ENCODE measurements at places on chromosomes 5 and 9. TPM values are rescaled to one million over a fixed set of nuclear protein-coding genes. Genes with fewer than 3 reads are reported as not detected.

Gene PCDHB10
- 0.54 TPM for total RNA-seq

Gene CMBL
- 17.3 TPM for total RNA-seq

Gene TTC33
- 18.4 TPM for total RNA-seq

Gene GFI1B
- total RNA-seq, result not detected

Gene SPINK4
- 256 TPM for total RNA-seq

GRCh38 chr5:6048746-6049145 is 329.6 kb downstream of the MED10 start:
- no peaks in the 10 kb centered on the region for H3K27me3 ChIP-seq
- no peaks in the 10 kb centered on the region for H3K4me1 ChIP-seq
- H3K36me3 ChIP-seq, result no peaks in the 10 kb centered on the region
- no peak overlapping the region for H3K27ac ChIP-seq

DNA sequence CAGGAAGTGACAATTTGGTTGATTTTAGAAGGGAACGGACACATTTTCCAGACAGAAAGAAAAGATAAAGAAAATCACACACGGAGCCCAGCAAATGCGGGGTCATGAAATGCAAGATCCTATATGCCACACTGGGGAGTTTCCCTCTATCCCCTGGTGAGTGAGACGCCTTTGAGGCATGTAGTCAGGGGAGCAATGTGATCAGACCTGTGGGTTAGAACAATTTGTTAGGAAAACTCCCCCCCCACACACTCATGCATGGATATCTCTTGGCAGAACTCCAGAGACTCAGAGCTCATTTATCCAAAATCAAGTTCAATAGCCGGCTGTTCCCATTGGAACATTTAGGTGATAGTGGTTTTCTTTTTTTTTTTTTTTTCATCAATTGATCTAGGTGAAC is 71.7 kb upstream of the TRIO start:
- H3K27me3 ChIP-seq, result no peaks in the 10 kb centered on the region
- H3K36me3 ChIP-seq, result no peaks in the 10 kb centered on the region
- H3K4me3 ChIP-seq, result no peak overlapping the region
- DNase-seq, result no peak
- H3K4me1 ChIP-seq, result no peaks in the 10 kb centered on the region

DNA sequence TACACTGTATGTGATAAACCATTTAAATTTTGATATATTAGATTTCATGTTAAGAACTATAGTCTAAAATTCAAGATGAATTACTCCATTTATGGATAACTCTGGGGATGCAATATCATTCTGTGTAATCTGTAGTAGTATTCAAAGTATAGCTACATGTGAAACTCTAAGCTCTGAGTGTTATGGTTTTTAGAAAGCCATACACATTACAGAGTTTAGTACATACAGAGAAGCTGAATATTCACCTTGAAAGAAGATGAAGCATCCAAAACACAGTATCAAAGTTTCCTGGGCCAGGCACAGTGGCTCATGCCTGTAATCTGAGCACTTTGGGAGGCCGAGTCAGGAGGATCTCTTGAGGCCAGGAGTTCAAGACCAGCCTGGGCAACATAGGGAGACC is 25.0 kb downstream of the ABHD17B start:
- no peaks in the 10 kb centered on the region for H3K27me3 ChIP-seq
- H3K36me3 ChIP-seq, result no peaks in the 10 kb centered on the region

- peaks cover 5% of the 10 kb centered on the region for H3K36me3 ChIP-seq
- peaks cover 13% of the 10 kb centered on the region for H3K4me1 ChIP-seq
- H3K27ac ChIP-seq, result no peak overlapping the region
- no peaks in the 10 kb centered on the region for H3K27me3 ChIP-seq
- no peak overlapping the region for H3K4me3 ChIP-seq
Observed at GRCh38 chr5:157285310-157286035, 19.6 kb downstream of the CYFIP2 start.

- no peaks in the 10 kb centered on the region for H3K27me3 ChIP-seq
- no peaks in the 10 kb centered on the region for H3K36me3 ChIP-seq
- DNase-seq, result no peak
Observed at GRCh38 chr5:95081982-95082381, 202.9 kb downstream of the MCTP1 start.
